Suppressor macrophage treated with lipopolysaccharide for 1 hour (primary cell): ENCODE measurements at places on chromosomes 2 and 18.

DNA sequence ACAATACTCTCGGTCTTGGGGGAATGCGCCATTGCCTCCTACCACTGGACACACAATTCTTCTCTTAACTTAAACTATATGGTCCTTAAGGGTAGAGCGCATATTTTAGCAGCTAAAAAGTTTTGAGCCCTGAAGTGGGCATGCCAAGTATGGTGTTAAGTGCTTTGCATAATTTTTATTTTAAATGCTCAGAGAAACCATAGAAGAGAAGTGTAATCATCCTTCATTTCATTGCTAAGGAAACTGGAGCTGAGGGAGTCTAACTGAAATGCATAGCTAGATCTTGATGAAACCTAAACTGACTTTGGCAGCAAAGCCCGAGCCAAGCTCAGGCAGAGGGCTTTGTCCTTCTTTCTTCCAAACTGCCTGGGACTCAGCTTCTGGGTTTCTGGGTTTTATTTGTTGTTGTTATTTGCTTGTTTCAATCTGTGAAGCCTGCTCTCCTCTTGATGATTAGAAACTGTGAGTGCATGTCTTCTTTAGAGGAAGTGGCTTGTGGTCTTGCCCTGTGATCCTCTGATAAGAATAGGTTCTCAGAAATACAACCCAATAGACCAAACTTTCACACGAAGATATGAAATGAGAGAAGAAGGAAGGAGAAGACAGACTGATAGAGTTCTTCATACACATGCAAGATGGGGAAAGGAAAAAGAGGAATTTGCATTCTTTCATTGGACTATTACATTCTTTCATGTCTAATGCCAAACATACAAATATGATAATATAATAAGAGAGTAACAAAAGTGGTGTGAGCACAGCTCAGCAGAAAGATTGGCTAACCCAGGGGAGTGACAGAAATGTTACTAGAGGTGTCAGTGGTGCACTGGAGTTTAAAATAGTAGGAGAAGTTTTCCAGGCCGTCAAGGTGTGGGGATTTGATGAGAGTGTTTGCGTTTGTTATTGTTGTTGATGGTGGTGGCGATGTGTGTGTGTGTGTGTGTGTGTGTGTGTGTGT lies 7.5 kb upstream of the RNF144A start:
- peak; percentile 15 for DNase-seq

GRCh38 chr2:197804758-197805714 lies 643 bp downstream of the PLCL1 start:
- peak; percentile 41 for DNase-seq

DNA sequence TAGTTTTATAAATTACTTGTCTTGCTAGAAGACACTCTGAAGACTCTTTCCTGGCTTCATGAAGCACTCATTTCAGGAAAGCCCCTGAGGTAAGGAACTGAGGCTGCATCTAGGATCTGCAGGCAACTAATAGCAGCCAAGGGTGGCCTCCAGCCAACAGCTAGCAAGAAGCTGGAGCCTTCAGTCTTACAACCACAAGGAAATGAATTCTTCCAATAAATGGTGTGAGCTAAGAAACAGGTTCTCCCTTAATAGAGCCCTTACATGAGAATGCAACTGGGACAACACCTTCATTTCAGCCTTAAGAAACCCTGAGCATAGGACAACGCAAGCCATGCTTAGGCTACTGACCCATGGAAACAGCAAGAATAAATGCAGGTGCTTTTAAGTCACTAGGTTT lies 254.6 kb upstream of the RBBP8 start:
- DNase-seq: no peak

- no peak for DNase-seq
These were observed 12.0 kb downstream of the CDH2 start for GRCh38 chr18:28164771-28165483.

DNA sequence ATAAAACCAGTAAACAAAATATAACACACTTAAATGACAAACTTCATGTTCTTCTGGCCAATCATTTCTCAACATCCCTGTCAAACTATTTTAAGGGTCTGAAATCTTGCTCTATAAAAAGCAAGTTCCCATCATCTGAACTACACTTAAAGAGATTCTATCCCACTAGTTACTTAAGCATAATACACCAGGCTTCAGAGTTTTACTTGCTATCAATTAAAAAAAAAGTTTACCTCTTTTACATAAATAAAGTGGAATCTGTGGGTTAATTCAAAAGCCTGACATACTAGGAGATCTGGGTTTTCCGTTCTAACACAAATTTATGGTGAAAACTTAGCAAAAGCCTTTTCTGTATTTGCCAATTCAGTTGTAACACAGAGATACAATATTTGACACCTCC lies 1.9 kb downstream of the CLASP1 start:
- DNase-seq: no peak

DNA sequence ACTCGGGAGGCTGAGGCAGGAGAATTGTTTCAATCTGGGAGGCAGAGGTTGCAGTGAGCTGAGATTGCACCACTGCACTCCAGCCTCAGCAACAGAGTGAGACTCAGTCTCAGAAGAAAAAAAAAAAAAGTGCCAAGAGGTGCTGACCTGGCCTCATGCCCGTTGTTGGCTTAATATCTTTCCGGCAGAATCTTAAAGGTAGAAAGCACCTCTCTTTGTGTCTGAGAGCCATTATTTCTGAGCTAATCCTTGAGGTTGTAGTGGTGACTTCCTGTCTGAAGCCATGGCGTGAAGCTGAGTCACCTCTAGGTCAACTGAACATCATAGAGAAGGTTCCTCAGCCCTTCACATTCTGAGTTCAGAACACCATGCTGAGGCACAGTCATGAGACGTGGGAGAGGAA lies 60.4 kb downstream of the WDSUB1 start:
- DNase-seq: peak; percentile 93

DNA sequence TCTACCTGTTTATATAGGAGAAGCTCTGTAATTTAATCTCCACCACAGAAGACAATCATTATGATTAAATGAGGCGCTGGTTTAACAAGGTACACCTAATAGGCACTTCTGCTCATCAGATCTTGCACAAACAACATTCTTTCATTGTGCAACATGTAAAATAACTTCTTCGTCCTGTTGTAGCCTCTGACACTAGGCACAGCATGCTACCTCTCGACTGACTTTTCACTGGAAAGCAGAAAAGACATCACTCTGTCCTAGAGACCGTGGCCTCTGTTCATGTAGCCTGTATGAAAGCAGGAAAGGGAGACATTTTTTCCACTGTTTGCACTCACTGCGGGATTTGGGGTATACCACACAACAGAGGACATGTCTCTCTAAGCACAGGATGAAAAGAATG lies 316.5 kb downstream of the IRS1 start:
- no peak for DNase-seq

DNA sequence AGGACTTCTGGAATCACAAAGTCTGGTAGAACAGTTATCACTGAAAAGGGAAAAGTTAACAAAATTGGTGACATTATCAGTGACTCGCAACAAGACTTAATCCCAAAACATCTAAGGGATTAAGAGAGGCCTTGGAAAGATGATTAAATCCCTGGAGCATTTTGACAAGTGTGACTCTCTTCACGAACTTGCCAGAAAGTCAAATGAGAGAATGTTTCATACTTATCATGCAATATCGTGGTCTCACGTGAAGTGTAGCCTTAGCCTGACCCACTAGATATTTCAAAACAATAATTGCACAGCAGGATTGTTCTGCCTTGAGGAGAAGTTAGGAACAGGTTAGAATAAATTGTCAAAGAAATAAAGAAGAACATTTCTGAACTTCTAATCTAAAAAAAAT lies 104.5 kb downstream of the COL6A3 start:
- DNase-seq: peak; percentile 23

DNA sequence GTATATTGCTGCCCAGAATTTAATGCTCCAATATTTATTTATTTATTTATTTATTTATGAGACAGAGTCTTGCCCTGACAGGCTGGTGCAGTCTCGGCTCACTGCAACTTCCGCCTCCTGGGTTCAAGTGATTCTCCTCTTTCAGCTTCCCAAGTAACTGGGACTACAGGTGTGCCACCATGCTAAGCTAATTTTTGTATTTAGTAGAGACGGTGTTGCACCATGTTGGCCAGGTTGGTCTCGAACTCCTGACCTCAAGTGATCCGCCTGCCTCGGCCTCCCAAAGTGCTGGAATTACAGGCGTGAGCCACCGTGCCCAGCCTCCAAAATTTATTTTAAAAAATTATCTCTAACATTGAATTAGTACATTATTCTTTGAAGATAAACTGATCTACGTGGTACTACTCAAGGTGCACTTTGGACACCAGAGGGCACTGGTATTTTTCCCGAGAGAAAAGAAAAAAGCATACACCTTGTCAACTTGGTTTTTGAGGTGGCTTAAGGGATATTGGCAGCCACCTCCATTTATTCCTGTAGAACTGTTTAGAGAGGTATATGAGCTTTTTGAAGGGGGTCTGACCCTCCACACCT lies 1.4 kb upstream of the IDH1 start:
- no peak for DNase-seq

GRCh38 chr2:128318776-128319464 lies at the start of gene HS6ST1:
Gene HS6ST1, minus strand, starts transcription at chr2:128318868. Its CDS starts 305 bp downstream, at chr2:128318563.
- peak; percentile 85 for DNase-seq

DNA sequence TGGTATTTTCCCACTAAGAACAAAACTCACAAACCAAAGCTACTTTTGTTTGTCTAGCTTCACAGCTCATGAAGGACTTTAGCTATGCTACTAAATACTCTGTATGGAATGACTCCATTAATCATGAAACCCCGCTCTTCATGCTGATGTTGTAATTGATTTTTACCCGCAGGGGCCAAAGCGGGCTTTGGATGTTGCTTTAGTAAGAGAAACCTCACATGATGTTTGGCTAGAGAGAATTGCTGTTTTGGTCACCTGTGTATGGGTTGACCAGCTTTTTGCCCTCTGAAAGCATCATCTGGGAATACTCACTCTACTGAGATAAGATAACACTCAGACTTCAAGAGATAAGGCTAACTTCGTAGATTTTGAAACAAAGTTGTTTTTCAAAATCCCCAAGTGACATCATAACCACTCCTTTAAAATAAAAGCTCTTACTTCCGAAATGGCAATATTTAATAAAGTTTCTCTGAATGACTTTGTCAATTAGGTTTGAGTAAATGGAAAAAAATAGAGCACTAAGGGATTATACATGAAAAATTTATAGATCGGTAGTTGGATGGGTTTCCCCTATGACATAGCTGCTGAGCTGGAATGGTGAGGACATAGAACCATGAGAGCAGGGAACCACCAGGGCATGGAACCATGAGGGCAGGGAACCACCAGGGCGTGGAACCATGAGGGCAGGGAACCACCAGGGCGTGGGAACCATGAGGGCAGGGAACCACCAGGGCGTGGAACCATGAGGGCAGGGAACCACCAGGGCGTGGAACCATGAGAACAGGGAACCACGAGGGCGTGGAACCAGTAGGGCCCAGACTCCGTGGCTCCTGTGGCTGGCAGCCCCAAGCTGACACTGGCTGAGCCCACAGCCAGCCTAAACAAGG lies 31.9 kb downstream of the ACKR3 start:
- DNase-seq: peak; percentile 35

- DNase-seq: no peak
These were observed 73.8 kb downstream of the CBLN2 start for GRCh38 chr18:72470391-72470790.

- no peak for DNase-seq
These were observed 359.6 kb downstream of the NRXN1 start for GRCh38 chr2:50672282-50672681.

- DNase-seq: peak; percentile 99
These were observed 4.6 kb upstream of the ARID5A start for GRCh38 chr2:96531872-96532505.

DNA sequence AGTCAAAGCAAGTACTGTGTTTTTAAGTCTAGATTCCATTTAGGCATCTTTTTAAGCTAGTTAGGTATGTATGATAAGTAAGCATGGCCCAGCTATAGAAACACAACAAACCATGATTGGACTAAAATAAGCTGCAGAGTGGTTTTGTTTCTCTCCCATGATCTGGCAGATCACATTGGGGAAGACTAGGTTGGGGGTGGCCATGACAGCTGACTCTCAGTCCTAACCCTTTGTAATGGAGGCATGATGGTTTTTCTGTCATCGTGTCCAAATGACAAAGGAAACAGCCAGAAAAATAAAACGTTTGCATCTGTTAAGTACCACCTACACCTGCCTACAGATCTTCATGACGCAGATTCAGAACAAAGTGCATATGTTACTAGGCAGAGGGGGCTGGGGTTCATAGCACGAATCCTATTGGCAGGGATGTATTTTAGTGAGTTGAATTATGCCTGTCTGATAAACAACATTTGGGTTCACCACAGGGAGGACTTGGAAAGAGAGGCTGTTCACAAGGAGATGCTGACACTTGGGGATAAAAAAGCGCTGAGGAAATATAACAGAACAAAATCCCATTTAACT lies 33.8 kb upstream of the GALNT5 start:
- no peak for DNase-seq

GRCh38 chr2:60246583-60246982 lies 306.9 kb downstream of the BCL11A start:
- no peak for DNase-seq

GRCh38 chr2:237863689-237864443 lies 4.4 kb downstream of the RAMP1 start:
- DNase-seq: no peak

DNA sequence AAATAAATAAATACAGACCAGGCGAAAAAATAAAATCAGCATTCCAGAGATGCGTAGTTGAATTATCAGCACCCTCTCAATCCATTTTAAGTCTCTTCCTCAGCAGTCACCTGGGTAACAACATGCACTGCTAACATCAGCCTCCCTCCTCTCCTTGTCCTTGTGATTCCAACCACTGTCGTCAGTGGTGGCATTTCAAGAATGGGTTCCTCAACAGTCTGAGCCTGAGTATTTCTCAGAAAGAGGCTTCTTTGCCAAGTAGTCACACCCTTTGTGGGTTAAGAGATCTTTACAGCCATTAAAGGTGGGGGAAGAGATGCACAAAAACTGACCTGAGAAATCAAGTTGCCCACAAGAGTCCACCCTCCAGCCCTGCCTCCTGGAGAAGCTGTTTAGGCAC lies 39.0 kb downstream of the NOL10 start:
- no peak for DNase-seq

DNA sequence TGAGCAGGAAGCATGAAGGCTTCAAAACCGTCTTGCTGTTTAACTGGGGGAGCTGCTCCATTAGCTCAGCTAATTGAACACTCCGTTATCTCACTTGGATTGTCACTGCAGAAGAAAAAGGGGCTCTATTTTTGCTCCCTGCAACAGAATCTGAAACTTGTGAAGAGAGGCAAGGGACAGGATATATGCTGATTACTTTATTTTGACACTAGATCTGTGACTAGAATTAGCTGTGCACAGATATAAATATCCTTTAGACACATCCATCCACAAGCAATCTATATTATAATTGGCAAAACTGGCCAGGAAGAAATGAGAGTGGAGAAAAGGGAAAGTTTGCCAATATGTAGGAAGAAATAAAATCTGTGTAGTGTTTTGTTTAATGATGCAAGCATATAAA lies 700.1 kb upstream of the CHAC2 start:
- DNase-seq: no peak

DNA sequence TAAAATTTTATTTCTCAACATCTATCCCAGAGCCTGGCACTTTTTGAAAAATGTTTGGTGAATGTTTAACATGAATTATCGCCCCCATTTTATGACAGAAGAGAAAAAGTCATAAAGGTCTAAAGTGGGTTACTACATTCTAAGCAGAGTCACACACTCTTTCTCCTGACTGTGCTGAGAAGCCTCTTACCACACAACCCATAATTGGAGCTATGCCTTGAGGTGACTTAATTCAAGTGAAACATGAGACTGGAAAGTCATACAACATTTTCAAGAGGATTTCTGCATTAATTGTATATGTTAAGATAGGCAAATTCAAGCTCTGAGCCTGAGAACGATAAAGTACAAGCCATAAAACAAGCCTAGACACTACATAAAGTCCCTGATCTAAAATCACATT lies 3.1 kb upstream of the DSEL start:
- no peak for DNase-seq

GRCh38 chr2:2653231-2653630 lies 322.2 kb upstream of the MYT1L start:
- DNase-seq: no peak
